Dorsolateral prefrontal cortex (tissue), 122 donors: ENCODE measurements at places on chromosomes 16 and 17.

- DNase-seq = no peak
Observed at GRCh38 chr16:55033225-55034156, 102.8 kb downstream of the IRX5 start.

GRCh38 chr17:77526259-77526711 lies 385.5 kb downstream of the SEC14L1 start:
- DNase-seq = no peak

- no peak for DNase-seq
Observed at GRCh38 chr16:14489460-14489859, 140.6 kb downstream of the PARN start.

DNA sequence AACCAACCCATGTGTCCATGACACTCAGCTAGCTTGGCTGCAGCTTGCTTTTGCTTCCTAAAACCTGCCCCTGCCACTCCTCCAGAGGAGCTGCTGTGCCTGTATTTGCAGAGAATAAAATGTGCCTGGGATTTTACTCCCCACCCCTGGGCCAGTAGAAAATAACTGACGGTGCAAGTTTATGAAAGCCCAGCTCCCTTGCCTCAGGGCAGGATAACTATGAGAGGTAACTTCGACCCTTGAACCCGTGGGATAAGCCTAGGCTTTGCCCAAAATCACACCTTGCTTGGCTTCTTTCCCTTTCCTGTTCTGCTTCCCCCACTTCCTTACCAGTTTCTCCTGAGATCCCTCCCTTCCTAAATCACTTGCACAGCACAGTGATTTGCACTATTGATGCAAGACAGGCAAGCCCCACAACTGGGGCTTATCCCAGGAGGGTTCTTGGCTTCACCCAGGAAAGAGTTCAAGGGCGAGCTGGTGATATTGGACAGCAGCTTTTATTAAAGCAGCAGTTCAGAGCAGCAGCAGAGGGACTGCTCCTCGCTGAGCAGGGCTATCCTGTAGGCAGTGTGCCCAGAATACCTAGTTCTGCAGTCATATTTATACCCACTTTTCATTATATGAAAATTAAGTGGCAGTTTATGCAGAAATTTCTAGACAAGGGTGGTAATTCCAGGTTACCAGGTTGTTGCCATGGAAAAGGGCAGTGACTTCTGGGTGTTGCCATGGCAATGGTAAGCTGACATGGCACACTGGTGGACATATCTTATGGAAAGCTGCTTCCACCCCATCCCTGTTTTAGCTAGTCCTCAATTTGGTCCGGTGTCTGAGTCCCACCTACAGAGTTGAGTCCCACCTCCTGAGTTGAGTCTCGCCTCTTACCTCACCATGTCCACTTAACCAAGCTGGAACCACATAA lies 6.3 kb upstream of the ERCC4 start:
- DNase-seq = no peak
